Right atrium auricular region (tissue), 2 donors: ENCODE measurements at places on chromosomes 3 and 15. TPM values are rescaled to one million over a fixed set of nuclear protein-coding genes. Genes with fewer than 3 reads are reported as not detected.

- no peak for DNase-seq
Measured at GRCh38 chr15:51243774-51244173, 94.6 kb downstream of the CYP19A1 start.

- peak; percentile 66 for DNase-seq
Measured at GRCh38 chr15:39404767-39405181, 176.1 kb upstream of the THBS1 start.

DNA sequence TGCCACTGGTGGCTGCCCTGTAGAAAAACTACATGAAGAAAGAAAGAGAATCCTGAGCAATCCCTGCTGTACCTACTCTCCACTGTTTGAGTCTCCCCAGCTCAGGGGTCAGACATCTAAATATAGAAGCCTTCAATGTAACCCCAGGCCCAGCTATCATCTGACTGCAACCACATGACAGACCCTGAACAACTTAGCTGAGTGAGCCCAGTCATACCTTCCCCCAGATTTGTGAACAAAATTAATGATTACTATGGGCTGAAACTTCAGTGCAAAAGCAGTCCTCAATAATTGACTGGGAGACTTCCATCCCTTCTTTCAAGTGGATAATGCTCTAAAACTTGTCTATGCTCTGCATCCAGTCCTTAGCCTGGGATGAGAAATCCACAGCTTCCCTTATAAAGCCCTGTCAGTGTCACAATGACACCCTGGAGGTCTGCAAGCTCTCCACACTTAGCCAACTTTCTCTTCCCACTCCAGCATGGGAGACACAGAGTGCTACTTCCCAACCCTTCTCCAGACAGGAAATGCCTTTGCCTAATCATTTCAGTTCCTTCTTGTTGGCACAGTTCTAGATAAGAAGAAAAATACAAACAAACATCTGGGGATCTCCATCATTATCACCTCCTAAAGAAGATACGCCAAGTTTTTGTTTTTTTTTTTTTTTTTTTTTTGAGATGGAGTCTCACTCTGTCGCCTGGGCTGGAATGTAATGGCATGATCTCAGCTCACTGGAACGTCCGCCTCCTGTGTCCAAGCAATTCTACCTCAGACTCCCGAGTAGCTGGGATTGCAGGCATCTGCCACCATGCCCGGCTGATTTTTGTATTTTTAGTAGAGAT lies 198.5 kb upstream of the GADL1 start:
- DNase-seq = no peak

GRCh38 chr15:61018953-61019352 lies 210.1 kb downstream of the RORA start:
- DNase-seq = no peak

- no peak for DNase-seq
Measured at GRCh38 chr15:89116404-89116803, 28.1 kb downstream of the ABHD2 start.

DNA sequence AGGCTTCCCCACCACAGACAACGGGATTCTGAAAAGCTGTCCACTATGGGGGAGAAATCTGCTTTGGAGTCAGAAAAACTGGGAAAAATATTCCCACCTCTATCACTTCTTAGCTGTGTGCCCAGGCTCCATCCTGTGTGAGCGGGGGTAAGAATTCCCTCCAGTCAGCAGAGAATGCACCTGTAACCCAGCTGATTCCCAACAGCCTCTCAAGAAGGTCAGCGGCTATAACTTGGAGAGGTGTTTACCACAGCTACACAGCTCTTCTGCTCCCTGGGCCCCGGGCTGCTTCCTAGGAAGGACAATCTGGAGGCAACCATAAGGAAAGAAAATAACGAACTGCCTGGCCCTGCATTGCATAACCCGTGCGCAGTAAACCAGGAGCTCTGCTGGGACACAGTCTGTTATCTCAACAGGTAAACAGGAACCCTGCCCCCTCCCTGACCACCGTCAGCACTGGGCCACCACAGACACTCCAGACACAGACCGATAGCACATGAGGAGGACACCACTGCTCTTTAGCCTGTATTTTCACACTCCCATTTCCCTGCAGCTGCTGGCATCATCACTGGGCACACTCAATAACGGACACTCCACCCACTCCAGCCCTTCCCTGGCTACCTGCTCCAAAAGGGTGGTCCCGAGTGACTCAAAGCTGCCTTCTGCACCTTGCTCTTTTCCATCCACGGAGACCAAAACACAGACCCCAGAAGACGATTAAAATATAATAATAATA lies 2.1 kb downstream of the RAB43 start:
- no peak for DNase-seq

GRCh38 chr3:15610082-15610759 lies 8.7 kb downstream of the BTD start:
- DNase-seq = no peak

- DNase-seq = no peak
Measured at GRCh38 chr15:52670087-52670486, 9.1 kb downstream of the ATOSA start.

- no peak for DNase-seq
Measured at GRCh38 chr3:100340527-100340926, 6.0 kb downstream of the NIT2 start.

DNA sequence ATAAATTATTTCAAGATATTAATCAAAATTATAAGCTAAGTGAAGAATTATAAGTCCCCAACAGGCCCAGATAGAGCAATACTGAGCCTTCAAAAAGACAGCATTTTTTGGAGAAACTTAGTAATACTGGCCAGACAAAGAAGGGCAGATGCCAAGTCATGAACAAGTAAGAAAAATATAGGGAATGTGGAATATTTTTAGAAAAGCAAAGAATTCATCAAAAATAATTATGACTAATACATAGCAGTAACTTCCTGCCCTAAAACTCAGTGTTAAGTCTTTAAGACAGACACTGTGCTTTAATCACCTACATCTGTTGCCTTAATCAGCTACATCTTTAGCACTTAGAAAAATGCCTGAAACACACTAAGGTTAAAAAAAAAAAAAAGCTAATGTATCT lies 31.2 kb downstream of the DPH6 start:
- DNase-seq = no peak

DNA sequence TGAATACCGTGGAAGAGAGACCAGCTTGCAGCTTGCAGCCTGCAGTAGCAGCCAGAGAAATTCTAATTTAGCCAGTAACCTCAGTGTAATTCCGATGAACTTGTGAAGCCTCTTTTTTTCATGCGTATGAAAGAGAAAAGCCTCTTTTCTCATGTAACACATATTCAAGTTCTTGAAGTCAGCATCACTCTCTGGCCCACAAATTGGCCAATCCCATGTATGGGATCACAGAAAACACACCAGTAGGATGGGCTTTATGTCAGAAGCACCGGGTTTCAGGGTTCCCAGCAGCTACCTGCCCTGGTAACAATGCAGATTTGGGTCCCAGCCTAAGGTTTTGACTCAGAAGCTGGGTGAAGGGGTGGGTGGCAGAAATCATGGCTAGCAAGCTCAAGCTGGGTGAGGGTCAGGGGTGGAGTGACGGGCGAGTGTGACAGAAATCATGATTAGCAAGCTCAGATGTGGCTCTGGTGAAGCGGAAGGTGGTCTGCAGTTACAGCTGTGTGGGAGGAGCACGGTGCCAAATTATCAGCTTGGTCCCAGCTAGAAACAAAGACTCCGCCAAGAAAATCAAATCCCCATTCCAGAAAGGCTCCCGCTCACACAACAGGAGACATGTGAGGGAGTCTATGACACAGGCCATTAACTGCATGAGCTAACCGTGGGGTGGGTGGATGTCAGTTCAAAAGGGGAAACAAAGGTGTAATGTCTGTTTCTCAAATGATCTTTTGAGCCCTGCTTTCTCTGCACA lies 86.6 kb downstream of the SNRK start:
- no peak for DNase-seq

GRCh38 chr3:73520931-73521461 lies 103.7 kb downstream of the PDZRN3 start:
- no peak for DNase-seq

DNA sequence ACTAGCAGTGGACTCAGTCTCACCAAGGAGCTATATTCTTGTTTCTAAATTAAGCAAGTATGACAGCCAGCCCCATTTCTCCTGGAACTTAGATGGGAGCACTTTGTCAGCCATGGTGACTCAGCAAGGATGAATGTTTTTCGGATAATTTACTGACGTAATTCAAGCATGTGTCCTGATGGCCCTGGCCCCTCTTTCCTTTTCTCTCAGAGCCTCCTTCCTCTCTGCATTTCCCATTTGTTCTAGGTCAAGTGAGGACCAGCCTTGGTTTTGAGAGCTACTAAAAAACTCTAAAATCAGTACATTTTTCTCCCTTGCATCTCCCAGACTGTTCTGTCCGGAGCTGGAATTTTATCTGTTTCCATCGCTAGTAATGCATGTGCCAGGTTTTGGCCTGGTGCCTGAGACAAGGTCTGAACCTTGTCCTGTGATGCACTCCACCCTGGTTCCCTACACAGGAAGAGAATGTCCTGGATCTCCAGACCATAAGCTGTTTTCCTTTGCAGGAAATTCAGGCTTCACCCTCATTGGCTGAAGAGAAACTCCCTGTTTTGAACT lies 256.6 kb upstream of the ROPN1 start:
- peak; percentile 72 for DNase-seq

- no peak for DNase-seq
Measured at GRCh38 chr3:156216852-156217251, 96.5 kb downstream of the KCNAB1 start.

GRCh38 chr3:79161941-79162340 lies 605.9 kb downstream of the ROBO1 start:
- DNase-seq = no peak

- no peak for DNase-seq
Measured at GRCh38 chr3:124174910-124175874, 183.3 kb upstream of the ROPN1 start.

- no peak for DNase-seq
Measured at GRCh38 chr15:43144512-43144911, 11.1 kb downstream of the TMEM62 start.

GRCh38 chr3:96236522-96236921 lies 577.9 kb upstream of the EPHA6 start:
- no peak for DNase-seq

DNA sequence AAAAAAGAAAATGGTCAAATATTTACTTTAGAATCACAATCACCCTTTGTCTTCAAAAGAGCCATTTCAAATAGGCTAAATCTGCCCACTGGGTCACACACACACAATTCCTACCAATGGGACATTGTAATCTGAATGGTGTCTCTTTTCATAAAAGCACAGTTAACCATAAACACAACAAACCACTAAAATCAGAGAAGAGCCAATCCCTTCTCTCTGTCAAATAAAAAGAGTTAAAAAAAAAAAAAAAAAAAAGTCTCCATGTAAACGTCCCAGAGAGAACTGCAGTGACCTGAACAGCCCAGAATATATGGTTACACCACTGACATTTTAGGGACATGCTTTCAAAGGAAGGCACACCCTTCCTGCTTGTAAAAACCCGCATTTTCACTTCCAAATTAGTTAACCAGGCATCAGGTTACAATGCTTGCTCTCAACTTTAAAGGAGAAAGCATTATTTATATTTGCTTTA lies 63.7 kb downstream of the PRICKLE2 start:
- DNase-seq = no peak

DNA sequence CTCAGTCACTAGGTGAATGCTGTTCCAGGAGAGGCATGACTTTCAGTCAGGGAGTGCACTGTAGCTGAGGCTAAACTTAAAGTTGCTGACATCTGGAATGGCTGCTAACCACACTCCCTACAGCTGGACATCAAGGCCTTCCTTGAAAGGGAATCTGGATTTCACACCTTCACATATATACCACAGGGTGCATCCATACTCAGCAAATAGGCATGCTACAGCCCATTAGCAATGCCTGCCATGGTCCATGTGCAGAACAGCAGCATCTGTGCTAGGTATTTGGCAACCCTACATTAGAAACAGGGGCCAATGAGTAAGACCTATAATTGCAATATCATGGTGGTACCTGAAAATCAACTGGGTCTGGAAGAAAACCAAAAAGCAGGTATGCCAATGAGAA lies 74.8 kb downstream of the SNTN start:
- no peak for DNase-seq

DNA sequence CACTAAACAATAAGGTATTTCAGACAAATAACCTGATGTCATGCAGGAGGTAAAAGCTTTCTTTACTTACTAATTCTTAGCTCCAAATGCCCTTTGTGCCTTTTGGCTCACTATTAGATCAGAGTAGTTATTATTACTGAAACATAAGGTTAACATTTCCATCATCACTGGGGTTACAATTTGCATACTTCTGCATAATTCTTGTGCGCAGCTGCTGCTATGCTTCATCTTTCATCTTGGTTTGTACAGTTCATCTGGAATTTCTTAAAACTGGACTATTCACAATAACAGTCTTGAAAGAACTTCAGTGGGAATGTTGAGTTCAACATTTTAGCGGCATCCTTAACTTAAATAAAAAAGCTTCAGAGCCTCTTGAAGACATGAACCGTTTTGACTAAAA lies 383.2 kb upstream of the ADAMTS9 start:
- DNase-seq = no peak

DNA sequence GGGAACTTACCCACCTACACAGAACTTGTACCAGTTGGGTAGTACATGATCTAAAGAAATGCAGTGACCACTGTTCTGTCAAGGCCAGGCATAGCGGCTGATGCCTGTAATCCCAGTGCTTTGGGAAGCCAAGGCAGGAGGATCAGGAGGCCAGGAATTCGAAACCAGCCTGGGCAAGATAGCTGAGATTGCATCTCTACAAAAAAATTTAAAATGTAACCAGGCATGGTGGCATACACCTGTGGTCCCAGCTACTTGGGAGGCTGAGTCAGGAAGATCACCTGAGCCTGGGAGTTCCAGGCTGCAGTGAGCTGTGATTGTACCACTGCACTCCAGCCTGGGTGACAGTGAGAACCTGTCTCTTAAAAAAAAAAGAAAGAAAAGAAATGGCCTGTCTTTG lies 321.0 kb downstream of the FEZF2 start:
- no peak for DNase-seq

GRCh38 chr3:97105989-97106651 lies 291.7 kb downstream of the EPHA6 start:
- DNase-seq = no peak

The CDHR4 gene
- total RNA-seq = not detected

The ACOX2 gene
- 11.5 TPM for total RNA-seq

The HOMER2 gene
- total RNA-seq = 24.8 TPM

The FANCD2OS gene
- not detected for total RNA-seq

The RASA2 gene
- 3.3 TPM for total RNA-seq

The MELTF gene
- total RNA-seq = 3.1 TPM

The CAV3 gene
- 22.9 TPM for total RNA-seq

The RBM5 gene
- 58.7 TPM for total RNA-seq

The XRN1 gene
- 16.1 TPM for total RNA-seq

The CLDN16 gene
- total RNA-seq = not detected

The OSTN gene
- total RNA-seq = 0.22 TPM
